Endothelial cell (in vitro differentiated cells): ENCODE measurements at places on chromosomes 13 and 19.

GRCh38 chr13:111919286-111919685 lies 147.7 kb upstream of the SOX1 start:
- no peak for DNase-seq

DNA sequence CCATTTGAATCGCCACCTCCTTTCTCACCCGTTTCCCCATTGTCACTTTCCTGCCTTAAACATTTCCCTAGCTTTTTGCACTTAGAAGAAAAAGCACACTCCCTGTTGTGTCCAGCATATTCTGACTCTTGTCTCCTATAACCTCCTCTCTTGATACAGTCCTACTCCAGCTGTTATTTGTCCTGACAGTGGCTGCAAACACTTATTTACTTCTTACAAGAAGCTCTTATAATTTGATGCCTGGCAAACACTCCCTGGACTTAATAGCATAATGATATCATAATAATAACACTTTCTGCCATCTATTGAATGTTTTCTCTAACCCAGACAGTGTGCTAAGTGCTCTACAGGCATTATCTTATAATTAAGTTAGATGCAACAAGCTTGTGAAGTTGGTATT lies 76.6 kb downstream of the DGKH start:
- DNase-seq, result no peak

DNA sequence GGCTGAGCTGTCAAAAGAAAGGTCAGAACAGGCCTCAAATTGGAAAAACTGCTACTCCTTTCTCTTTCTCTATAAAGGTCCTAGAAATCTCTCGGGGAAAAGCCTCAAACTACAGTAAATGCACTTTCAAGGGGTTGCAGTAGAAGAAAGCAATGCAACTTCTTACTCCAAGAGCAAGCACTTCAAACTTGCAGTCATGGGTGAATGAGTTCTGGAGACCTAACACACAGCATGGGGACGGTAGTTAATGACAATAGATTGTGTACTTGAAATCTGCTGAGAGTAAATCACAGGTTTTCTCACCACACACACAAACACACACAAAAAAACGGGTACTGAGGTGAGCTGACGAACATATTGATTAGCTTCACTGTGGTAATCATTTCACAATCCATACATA lies 11.8 kb downstream of the TUBGCP3 start:
- DNase-seq, result no peak

GRCh38 chr13:26022538-26023292 lies 29.1 kb downstream of the SHISA2 start:
- no peak for DNase-seq

DNA sequence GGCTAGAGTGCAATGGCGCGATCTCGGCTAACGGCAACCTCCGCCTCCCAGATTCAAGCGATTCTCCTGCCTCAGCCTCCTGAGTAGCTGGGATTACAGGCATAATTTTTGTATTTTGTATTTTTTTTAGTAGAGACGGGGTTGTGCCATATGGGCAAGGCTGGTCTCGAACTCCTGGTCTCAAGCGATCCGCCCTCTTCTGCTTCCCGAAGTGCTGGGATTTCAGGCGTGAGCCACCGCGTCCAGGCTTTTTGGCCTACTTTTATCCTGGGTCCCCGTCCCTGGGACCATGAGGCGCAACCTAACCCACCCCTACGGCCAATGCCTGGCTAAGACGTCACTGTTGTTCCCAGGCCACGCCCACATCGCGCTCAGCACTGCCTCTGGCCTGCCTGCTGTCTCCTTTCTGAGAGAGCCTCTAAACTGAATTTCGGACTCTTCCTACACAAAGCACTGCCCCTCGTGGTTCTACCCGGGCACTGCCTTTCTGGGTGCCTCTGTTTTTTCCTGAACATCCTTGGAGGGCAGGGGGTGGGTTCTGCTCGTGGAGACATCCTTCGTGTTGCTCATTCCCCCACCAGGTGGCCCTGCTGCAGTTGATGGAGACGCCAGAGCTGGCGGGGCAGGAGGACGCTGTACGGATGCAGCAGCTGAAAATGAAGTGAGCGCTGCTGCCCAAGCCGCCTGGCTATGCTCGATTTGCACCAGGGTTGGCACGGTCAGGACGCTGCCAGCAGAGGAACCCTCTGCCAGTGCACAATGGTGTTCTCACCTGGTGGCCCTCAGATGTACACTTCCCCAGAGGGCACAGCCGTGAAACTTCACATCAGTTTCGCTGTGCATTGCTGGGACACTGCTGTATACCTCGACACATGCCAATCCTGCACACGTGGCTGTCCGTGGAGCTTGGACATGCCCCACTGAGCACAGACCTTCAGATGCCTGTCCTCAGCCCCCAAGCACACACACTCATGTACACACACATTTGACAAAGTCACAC lies 2.0 kb downstream of the REX1BD start:
- DNase-seq, result peak; percentile 84

GRCh38 chr19:1177322-1178114 lies 3.5 kb upstream of the SBNO2 start:
- DNase-seq, result no peak

GRCh38 chr19:39498798-39499642 lies at the start of gene DLL3:
Gene DLL3 (plus strand): TSS chr19:39498947. CDS start chr19:39498975, 28 bp downstream.
- peak; percentile 53 for DNase-seq

DNA sequence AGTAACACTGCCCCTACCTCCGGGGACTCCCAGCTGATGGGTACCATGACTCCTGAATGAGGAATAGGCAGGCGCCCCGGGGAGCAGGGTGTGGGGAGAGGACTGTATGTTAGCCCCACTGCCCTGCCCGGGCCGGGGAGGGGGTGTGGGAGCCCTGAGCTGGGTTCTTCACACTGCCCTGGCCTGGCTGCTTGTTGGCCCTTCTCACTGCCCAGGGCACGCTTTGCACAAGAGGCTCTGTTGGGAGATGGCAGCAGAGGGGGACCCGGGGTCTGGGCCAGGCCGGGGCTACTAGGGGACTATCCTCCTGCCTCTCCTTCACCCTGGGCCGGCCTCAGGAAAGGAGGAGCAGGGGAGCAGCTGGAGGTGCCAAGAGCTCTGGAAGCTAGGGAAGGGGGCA lies 19.3 kb upstream of the KCTD15 start:
- no peak for DNase-seq

DNA sequence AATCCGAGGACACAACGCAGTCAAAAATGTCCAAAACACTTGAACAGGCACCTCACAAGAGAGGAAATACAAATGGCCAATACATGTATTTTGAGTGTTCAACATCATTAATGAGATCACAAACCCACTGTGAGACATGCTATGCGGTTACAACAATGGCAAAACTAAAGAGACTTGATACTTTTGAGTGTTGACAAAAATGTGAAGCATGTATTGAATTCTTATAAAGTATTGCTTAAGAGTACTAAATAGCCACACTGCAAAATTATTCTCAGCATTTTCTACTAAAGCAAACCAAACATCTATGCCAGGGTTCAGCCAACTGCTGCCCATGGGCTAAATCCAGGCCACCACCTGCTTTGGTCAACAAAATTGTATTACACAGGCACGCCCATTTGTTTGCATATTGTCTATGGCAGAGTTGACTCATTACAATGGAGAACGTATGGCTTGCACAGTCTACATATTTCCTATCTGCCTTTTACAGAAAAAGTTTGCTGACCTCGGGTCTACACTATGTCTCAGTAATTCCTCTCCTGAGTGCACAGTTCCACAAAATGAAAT lies 135.3 kb downstream of the B3GLCT start:
- no peak for DNase-seq

DNA sequence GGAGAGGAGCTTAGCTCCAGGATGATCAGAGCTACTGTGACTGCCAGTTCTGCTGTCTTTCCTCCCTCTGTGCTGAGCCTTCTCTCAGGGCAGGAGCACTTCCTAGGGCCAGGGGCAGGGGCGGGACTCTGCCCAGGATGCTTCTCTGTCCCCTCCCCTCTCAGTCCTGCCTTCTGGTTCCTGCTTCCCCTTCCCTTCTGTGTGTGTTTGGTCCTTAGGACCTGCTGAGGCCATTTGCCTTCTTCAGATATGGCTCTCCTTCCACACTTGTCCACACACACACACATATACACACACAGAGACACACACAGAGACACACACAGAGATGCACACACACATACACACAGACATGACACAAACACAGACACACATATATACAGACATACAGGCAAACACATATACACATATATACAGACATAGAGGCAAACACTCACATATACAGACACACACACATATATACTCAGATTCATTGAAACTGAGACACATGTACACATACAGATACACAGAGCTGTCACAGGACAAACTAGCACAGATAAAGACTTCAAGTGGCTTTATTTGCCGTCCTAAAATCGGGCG lies 22.0 kb upstream of the CD177 start:
- DNase-seq, result peak; percentile 37

DNA sequence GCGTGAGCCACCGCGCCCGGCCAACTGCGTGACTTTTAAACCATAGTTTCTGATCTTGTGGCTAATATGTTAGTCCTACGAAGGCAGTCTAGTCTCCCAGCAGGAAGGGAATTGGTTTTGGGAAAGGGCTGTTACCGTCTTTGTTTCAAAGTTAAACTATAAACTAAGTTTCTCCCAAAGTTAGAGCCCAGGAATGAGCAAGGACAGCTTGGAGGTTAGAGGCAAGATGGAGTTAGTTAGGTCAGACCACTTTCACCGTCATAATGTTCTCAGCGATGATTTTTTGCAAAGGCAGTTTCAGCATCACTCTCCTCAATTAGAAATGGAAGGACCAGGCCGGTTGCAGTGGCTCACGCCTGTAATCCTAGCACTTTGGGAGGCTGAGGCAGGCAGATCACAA lies 17.7 kb upstream of the ADGRE2 start:
- DNase-seq, result no peak

GRCh38 chr13:93325303-93326233 lies 99.0 kb downstream of the GPC6 start:
- DNase-seq, result no peak

DNA sequence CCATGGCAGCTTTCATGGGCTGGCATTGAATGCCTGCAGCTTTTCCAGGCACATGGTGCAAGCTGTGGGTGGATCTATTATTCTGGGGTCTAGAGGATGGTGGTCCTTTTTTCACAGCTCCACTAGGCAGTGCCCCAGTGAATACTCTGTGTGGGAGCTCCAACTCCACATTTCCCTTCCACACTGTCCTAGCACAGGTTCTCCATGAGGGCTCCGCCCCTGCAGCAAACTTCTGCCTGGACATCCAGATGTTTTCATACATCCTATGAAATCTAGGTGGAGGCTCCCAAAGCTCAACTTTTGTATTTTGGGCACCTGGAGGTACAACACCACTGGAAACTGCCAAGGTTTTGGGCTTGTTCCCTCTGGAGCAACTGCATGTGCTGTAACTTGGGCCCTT lies 450.6 kb downstream of the LMO7 start:
- no peak for DNase-seq

- DNase-seq, result no peak
Measured at GRCh38 chr19:45138303-45138751, 22.5 kb downstream of the NKPD1 start.

DNA sequence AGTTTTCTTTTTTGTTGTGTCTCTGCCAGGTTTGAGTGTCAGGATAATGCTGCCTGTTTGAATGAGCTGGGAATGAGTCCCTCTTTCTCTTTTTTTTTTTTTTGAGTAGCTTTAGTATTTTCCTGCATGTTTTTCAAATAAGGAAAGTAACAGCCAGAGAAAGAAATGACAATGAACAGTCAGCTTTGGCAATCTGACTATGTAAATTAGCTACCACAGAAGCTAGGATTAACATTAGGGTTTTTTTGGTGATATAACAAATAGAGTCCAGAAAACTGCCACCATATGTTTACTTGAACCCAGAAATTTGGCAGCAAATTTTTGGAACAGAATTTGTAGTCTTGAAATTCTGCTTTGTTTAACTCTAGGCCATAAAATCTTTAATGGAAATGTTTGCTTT lies 50.5 kb downstream of the SGCG start:
- no peak for DNase-seq

- no peak for DNase-seq
Measured at GRCh38 chr13:84399320-84400085, 517.2 kb upstream of the SLITRK1 start.

GRCh38 chr13:41608111-41608838 lies 150.9 kb downstream of the RGCC start:
- no peak for DNase-seq

DNA sequence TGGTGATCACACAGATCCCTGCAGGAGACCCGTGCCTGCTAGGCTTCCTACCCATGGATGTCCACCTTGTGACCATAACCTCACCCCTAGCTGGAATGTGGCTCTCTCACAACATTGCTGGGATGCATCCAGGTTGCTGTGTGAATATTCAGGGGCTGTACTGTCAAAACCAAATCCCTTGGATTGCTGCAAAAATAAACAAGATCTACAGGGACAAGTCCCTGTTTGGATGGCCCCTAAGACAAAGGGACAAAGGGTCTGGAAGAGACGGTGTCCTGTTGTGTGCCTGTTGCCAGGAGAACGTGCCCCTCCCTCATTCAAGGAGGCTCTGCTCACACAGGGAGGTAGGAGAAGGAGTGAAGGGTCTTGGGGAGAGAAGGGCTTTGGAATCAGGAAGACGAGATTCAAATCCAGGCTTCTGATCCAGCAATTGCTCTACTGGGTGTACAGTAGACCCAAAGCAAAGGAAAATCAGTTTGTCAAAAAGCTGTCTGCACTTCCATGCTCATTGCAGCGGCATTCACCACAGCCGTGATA lies 89.2 kb upstream of the WASF3 start:
- DNase-seq, result no peak

DNA sequence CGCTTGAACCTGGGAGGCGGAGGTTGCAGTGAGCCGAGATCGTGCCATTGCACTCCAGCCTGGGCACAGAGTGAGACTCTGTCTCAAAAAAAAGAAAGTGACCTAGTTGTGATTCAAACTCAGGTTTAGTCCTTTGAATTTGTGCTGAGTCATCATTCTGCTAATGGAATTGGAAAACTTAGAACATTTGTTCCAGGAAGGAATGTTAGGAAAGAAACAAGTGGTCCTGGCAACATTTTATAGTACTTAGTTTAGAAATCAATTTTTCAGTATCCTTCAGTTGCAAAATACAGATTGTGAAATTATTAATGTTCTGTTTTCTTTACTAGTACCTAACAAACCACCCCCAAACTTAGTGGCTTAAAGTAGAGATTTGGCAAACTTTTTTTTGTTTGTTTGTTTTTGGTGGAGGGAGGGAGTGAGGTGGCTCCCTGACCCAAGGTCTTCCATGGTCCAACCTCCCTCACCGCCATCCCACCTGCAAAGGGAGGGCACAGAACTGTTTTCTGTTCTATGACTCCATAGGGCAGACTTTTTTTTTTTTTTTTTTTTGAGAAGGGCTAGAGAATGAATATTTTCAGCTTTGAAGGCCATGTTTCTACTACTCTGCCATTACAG lies 9.2 kb upstream of the SULT2A1 start:
- no peak for DNase-seq

DNA sequence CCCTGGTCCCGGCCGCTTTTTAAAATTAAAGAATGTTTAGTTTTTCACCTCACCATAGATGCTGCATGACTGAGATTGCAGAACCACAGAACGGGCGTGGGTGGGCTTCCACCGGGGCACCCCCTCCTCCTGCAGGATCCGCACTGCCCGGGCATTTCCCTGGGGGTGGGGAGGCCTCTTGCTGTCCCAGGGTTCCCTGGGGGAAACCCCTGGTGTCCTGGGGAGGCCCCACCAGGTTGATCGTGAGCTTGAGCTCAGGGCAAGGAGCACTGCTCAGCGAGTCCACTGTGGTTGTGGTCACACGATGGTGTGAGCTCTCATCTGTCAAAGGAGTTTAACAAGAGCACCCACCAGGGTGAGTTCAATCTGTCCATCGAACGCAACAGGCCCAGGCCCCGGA lies 11.4 kb upstream of the TCF3 start:
- DNase-seq, result no peak

GRCh38 chr13:23205807-23206206 lies 25.0 kb downstream of the SGCG start:
- DNase-seq, result no peak
